IPS DF 19.7 (cell line): ENCODE measurements at places on chromosomes 11 and 22.

DNA sequence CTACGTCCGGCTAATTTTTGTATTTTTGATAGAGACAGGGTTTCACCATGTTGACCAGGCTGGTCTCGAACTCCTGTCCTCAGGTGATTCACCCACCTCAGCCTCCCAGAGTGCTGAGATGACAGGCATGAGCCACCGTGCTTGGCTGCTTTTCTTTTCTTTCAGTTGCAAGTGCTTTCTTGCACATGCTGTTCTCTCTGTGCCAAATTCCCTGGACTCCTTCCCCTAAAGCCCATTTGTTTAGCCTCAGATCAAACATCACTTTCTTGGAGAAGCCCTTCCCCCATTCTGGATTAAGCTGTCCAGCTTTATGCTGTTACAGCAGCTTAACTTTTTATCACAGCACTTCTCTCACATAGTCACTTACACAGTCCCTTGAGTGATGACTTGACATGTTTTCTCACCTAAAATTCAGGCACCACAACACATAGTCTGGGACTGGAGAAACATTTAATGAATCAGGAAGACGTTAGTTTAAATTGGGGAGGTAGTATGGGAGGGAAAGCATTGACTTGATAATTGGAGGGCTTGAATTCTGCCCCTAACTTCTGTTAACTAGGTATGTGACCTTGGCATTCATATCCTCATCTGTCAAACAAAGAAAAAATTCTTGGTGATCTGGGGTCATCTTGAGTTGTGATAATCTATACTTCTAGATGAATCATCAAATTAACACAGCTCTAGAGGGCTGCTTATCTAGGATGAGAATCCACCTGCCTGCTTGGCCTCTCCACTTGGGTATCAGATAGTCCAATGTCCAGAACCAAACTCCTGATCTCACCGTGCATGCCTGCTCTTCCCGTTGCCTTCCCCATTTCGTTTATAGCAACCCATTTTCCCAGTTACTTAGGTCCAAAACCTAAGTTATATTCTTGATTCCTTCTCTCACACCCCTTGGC is 18.4 kb downstream of the ACO2 start:
- no peak for DNase-seq

DNA sequence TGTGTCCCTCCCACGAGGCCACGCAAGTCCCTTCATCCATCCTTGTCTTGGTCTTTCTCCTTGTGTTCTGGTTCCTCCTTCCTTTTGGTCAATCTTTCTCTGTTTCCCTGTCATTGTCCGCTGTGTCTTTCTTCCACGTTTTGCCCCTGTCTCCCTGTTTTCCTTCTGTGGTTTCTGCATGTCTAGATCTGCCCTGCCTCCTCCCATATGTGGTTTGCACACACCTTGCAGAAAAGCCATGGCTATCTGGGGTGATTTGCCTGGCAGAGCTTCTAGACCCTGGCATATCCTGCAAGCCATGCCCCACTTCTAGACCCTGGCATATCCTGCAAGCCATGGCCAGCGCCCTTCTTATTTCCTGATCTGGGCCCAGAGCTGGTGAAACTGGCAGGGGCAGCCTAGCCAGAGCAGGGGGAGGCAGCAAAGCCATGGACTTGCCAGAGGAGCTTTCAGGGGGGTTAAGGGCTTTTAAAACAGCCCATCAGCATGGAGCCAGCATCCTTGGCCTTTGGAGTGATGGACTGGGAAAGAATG is 131.6 kb upstream of the NECTIN1 start:
- DNase-seq: no peak

GRCh38 chr11:30710221-30710620 is 124.1 kb upstream of the MPPED2 start:
- no peak for DNase-seq

- DNase-seq: no peak
Measured at GRCh38 chr11:65431451-65432099, 9.0 kb downstream of the NEAT1 start.

DNA sequence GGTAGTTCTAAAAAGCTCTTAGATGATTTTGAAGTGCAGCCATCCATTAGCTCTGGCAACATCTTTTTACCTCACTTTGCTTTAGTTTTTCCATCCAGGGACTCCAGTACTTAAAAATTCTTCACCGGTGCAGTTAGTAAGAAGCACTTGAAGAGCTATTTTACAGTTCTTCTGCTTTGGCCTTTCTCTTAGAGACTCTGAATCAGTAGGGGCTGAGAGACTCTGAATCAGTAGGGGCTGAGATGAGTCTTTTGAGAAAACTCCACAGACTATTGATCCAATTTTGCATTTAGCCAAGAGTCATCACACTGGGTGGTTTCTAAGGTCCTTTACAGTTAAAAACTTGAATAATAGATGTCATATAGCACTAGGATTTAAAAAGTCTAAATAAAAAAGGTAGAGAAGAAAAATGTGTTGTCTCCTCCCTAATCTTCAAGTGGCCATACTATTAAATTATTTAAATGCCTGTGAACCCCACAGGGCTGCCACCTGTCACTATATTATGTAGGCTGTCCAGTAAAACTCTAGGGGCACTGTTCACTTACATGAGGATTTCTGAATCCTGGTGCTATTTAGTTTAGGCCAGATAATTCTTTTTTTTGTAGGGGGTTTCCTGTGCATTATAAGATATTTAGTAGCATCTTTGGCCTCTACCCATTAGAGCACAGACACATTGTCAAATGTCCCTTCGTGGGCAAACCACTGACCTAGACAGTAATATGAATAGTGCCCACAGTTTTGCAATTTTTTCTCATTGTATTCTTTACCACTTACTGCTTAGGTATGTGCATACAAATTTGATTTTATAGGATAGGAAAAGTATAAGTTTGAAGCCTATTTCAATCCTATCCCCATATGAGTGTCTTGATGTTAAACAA is 26.3 kb upstream of the HIKESHI start:
- no peak for DNase-seq

DNA sequence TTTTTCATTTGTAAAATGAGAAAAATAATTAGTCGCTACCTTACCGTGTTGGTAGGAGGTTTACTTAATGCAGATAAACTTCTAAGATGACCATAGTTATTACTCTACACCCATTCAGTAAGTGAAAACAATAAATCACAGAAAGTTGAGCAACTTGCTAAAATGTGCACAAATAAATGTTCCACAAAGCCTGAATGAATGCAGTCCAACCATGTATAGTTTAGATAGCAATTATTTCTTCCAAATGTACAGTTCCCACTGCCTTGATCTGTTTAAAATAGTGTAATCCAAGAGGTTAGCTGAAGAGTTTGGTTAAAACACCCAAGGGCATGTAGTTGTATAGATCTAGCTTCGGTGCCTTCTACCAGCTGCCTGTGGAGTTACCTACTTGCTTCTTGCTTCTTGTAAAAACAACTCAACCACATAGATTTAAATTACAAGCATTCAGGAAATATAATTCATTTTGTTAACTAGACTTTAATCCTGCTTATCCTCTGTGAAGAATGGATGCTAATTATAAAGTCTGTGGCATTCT is 106.3 kb upstream of the CARD18 start:
- no peak for DNase-seq

GRCh38 chr22:49019737-49020713 is 807.6 kb downstream of the BRD1 start:
- no peak for DNase-seq

DNA sequence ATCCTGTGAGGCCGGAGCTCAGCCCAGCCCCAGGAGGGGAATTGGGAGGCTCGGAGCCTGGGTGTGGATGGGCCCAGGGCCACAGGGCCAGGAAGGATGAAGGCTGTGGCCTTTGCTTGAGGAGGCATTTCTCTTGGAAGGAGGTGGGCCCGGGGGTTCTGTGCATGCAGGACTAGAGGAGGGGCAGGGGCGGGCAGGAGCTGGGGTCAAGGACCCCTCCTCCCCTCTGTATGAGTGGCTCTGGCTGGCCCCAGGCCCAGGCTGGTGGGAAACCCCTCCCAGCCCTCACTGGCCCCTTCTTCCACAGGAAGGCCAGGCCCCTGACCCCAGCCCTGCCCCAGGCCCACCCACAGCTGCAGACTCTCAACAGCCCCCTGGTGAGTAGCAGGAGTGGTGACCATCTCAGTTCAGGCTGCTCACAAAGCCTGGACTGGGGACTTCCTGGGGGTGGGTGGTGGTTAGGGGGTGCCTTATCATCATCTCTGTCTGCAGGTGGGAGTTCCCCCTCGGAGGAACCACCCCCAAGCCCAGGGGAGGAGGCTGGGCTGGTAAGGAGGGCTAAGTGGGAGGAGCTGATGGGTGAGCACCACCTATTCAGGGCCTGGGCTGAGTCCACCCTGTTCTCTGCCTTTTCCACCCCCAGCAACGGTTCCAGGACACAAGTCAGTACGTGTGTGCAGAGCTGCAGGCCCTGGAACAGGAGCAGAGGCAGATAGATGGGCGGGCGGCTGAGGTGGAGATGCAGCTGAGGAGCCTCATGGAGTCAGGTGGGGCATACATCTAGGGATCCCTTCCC is 6.0 kb downstream of the KCNK7 start:
- no peak for DNase-seq

DNA sequence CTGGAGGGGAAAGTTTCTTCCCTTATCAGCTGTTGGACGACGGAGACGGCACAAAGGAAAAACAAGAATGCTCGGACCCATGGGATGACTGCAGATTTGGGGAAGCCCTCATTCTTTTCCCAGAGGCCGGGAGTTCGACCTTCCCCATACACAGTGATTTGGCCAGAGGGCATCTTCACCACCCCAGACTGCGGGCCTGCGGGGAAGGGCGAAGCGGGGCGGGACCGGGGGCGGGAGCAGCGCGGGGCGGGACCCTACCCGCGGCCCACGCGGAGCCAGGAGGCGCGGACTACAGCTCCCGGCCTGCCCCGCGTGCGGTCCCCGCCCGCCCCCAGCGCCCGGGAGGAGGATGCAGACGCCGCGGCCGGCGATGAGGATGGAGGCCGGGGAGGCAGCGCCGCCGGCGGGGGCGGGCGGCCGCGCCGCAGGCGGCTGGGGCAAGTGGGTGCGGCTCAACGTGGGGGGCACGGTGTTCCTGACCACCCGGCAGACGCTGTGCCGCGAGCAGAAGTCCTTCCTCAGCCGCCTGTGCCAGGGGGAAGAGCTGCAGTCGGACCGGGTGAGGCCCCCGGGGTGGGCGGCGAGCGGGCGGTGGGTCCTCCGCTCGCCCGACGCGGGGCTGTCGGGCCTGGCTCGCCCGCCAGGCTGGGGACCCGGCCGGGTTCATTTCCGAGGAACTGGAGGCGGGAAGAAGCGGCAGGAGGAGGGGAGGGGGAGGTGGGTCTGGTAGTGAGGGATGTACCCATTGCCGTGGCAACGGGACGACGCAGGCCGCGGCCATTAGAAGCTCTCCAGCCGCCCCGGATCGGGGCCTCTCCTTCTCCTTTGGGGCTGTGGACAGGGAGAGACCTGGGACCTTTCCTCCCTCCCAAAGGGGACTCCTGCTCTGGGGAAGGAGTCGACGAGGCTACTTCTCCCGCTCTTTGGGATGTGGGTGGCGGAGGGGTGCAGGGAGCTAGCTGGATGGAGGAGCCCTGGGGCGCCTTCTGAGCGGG is at the start of gene KCTD17:
Gene KCTD17, plus strand, starts transcription at position 352 of the 995 bp plus-strand sequence. Its CDS starts 19 bp downstream, at position 371.
- DNase-seq: no peak

DNA sequence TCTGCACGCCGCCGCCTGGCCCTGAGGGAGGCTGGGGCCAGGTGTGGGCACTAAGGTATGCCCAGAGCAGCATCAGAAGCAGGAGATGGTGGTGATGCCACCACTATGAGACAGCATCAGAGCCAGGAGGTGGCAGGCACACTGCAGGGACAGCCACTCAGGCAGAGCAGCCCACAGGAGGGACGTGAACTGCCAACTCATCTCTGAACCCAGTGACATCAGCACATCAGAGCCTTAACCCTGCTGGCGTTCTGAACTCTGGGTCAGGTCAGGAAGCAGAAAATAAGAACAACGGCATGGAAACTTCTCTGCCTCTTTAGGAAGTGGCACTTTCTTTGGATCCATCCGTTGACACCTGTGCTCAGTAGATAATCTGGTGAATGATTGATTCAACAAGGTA is 14.7 kb upstream of the IFT27 start:
- no peak for DNase-seq

DNA sequence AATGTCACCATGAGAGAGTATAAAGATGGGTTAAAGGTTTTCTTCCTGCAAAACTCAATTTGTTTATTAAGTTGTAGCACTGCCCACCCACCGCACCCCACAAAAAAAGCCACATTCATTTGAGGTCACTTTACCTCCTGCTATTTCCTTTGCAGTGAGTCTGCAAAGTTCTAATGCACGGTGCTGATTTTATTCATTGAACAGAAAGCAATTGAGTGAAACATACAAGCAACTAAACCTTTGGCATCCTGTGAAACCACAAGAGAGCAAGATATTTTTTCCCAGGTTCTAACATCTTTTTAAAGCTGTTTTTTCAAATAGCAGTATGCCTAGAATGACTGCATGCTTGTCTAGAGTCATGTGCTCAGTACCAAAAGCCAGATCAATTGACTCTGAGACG is 39.0 kb downstream of the RRAS2 start:
- no peak for DNase-seq

DNA sequence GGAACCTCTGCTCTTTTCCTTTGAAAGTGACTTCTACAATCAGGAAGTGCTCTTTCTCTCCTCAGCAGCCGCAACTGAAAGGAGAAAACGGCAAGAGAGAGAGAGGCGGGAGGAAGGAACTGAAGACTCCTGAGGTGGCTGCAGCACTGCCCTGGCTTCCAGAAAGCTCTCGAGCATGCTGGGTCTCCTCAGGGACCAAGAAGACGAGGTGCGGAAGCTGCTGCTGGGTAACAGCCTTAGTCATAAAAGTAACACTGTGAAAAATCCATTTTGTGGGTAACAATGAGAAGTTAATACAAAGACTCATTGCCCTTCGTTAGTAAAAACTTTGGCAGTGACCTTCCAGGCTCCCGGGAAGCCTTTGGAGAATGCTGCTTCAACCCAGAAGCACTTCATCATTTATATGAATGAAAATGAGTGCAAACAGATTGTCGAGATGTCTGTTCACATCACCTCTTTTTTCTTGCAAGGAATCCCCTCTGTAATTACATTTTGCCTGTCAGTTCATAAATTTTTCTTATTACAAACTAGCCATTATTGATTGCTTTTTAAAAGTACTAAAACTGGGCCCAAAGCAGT is 473.4 kb downstream of the SOX6 start:
- no peak for DNase-seq

GRCh38 chr22:30717952-30718351 is 23.3 kb downstream of the OSBP2 start:
- DNase-seq: no peak

- no peak for DNase-seq
Measured at GRCh38 chr22:42725606-42726355, 5.1 kb upstream of the A4GALT start.

DNA sequence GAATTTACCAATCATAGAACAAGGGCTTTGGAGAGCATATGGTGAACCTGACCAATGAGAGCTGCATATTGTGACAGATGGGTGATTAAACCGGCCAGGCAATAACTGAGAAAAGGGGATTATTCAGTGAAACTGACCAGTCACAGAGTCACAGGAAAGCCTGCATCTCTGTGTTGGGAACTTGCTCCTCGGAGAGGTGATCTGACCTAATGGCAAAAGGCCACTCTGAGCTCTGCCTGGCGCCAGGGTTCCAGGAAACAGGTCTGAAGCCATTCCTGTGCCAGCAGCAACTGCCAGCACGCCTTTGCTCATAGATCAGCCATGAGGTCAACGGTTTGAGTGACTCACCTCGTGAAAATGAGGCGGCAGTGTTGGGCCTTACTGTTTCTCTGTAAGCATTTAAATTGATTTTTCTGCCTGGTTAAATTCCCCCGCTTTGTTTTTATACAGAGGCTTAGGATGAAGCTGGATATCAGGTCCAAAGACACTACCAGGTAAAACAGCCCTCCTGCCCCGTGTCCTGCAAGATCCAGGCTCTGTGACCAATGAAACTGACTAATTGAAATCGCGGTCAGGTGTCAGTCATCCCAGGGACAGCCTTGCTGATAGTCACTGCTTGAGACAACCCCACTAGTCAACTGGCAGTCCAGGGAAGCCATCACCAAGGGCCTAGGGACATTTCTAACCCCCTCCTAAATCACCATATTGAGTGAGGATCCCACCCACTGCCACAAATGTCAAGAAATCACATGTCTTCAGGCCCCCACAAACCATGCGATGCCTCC is 35.8 kb upstream of the MYOD1 start:
- DNase-seq: no peak
